H9 (cell line): ENCODE measurements at places on chromosomes 5 and 9.

DNA sequence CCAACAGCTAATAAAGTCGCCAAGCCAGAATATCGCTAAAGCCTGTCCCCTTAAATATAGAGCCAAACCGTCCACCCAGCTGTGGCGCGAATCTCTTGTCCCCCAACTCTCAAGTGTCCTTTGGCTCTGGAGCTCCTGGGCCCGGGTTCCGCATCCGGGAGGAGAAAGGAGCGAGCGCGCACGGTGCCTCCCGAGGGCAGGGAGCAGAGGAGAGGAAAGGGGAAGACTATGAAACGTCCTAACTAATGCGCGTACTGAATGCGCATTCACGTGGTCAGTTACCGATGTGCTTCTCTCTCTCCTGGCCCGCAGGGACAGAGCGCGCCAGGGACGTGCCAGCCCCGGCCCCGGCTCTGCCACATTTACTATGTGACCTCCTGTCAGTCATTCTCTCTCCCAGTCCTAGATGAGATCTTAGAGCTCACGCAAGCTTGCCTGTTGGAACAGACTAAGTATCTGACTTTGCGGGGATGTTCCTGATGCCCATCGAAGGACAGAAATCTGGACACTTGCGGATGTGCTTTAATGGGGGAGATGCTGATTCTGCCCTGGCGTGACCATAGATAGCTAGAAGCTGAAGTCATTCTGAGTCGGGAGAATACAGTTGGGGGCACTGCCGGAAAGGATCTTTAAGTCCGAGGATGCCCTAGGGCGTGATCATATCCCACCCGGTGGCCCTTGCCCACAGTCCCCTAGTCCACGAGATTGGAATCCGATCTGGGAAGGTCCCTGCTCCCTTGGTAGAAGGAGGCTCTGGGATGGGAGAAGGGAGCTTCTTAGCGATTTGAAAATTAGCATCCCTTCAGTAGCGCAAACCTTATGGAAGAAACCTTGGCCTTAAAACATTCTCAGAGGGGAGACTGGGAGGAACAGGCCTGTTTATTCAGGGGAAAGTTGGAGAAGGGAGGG, 5.7 kb upstream of the EBF1 start:
- peak; percentile 56 for DNase-seq

DNA sequence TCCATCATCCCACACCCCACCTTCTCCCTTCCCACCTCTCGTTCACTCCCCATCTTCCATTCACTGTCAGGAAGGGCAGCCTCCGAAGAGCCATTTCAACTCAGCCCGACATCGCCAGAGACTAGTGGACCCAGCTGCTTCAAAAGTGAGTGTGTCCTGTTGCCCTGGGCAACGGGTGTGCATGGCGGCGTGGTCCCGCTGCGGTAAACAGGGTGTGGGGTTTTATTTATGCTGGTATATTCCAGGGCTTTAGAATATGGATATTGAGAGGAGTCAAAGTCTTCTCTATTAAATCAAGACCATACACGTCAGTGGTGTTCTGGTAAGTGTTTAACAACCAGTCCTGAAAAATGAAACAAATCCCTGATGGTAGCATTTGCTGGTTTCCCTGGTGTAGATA, 274.5 kb downstream of the MAST4 start:
- DNase-seq = no peak

- DNase-seq = no peak
Measured at GRCh38 chr9:137245450-137246421, 4.6 kb downstream of the TUBB4B start.

DNA sequence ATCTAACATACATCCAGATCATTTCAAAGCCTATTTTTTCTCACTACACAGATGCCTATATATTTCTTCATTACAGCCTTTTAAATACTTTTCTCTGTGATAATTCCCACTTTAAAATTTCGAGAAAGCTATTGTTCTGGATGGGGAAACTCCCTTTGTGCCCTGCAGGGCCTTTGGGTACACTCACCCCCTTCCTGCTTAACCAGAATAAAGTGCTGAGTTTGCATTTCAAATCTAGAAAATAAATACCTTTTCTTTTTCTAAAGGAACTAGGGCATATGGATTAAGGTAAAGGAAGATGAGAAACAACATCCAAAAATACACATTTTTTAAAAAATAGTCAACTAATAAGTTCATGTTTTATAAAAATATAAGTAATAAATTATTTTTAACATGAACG, 323.9 kb downstream of the ADGRV1 start:
- no peak for DNase-seq

DNA sequence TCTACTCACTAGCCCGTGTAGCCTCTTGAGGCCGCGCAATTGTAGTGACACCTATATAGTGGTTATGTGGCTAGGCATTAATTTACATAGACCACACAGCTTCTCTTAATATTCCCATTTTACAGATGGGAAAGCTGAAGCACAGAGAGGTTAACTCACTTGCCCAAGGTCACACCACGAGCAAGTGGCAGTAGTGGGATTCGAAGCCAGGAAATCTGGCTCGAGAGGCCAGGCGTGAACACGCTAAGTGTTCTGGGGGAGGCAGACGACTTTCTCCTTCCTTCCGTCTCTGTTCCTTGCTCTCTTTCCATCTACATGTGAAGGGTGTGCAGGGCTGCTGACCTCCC, 49.8 kb upstream of the IER5L start:
- no peak for DNase-seq

DNA sequence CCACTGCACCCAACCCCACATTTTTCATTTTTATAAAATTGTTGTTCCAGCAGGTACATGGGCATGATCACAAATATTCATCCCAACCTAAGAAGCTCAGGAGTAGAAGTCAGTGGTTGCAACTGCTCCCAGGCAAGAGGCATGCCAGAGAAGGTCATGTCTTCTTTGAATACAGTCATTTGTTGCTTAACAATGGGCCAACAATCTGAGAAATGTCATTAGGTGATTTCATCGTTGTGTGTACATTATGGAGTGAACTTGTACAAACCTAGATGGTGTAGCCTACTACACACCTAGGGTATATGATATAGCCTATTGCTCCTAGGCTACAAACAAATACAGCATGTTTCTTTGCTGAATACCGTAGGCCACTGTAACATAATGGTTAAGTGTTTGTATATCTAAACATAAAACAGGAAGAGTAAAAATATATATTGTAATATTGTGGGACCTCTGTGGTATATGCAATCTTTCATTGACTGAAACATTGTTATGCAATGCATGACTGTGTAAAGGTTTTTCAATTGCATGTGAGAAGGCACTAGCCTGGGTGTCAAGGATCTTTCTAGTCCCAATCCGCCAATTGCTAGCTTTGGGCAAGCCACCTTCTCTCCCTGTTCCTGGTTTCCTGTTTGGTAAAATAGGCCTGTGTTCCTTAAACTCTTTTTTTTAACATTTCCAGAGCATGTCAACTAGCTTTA, 27.6 kb downstream of the ATP10B start:
- DNase-seq = no peak

GRCh38 chr9:5513966-5514616, 3.8 kb downstream of the PDCD1LG2 start:
- no peak for DNase-seq

DNA sequence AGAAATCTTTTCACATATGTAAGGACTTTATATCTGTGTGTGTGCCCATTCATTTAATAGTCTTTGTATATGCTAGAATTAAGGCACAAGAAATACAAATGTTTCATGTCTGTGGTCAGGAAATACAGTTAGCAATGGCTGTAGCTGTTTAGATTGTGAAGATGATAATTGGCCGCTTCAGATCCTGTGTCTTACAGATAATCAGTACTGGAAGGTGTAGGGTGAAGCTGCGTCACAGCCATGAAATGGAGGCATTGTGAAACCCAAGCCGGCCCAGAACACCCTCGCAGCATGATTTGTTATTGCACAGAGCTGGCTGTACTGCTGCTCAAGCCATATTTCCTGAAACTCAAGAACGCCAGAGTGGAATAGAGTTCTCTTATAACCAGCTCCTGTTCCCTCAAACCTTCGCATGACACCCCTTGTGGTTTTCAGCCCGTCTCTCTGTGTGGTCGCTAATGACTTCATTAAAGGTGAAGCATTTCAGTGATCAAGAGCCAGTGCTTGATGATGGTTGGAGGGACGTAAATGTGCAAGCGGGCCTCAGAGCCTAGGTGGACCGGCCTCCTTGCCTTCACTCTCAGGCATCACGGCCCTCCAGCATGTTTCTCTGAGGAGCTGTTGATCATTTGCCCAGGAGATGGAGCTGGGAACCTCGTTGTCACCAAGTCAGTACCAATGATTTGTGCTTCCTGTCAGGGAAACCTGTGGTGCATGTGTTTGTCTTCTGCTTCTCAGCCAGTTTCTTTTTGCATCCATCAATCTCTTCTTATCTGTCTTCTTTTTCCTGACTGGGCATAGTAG, 80.1 kb downstream of the F2RL2 start:
- DNase-seq = no peak

- DNase-seq = no peak
Measured at GRCh38 chr5:68458416-68459021, 243.0 kb downstream of the PIK3R1 start.

- DNase-seq = no peak
Measured at GRCh38 chr9:11319538-11319937, 706.7 kb upstream of the PTPRD start.

DNA sequence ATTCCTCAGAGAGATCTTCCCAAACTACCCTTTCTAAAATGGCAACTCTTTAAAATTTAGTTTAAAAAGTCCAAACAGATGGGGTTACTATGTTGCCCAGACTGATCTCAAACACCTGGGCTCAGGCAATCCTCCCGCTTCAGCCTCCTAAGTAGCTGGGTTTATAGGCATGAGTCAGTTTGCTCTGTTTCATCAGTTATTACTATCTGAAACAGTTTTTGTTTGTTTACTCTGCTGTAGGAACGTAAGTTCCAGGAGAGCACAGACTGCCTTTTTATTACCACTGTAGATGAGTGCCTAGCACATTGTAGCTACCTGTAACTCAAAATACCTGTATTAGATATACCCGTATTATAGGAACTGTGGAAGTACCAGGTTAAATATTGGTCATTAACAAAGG, 89.4 kb downstream of the UHRF2 start:
- DNase-seq = no peak

DNA sequence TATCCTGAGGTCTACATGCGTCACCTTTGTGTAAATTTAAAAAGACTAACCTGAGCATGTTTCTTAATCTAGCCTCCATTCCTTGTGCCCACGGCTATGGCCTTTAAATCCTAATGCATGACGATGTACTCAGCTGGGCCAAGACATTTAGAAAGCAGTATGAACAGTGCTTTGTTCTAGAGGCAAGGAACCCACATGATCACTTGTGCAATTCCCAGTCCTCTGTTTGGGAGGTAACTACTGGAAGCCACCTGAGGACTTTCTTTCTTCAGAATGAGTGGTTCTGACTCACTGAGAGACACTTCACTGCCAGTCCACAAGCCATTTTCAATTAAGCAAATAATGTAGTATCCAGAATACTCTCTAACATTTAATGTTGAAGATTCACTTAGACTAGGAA, 181.3 kb downstream of the RAB3C start:
- no peak for DNase-seq

DNA sequence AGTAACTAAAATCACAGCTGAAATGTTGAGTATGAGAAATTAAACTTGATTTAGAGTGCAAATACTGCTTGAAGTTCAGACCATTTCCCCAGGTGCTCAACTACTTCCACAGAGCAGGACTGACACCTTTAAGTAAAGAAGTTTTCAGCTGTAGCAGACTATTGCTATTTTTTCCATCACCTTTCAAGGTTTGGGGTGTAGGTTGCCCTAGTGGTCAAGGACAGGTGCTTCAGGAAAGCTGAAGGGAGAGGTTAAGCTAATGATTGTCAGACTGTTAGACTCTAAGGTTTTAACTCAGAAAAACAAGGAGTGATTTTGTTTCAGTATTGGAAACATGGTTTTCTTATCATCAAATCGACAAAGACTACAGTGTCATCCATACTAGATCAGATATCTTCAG, 162.1 kb downstream of the CCDC192 start:
- no peak for DNase-seq

GRCh38 chr5:134554319-134555222, 29.1 kb downstream of the JADE2 start:
- DNase-seq = no peak

DNA sequence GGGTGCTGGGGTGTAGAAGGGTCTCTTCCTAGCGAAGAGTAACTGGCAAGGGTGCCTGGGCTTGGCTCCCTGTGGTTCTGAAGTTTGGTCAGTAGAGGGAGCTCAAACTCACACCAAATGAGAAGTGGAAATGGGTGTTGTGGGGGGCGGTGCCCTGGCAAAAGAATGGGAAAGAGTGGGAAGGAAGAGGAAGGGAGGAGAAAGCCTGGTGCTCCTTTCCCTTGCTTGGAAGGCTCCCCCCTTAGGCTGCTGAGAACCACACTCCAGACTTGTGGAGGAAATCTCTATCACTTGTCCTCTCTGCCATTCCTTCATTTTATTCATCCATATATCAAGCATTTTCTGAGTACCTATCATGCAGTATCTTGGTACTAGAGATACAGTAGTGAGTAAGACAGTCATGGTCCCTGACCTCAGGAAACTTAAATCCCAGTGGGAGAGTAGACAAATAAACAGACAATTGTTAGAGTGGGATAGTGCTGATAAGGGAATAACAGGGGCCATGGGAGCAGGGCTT, 13.0 kb downstream of the SLC4A9 start:
- DNase-seq = peak; percentile 90

GRCh38 chr9:119365291-119366027, 3.8 kb downstream of the BRINP1 start:
- peak; percentile 87 for DNase-seq

- no peak for DNase-seq
Measured at GRCh38 chr5:179123491-179124272, 63.5 kb downstream of the ZNF354C start.

DNA sequence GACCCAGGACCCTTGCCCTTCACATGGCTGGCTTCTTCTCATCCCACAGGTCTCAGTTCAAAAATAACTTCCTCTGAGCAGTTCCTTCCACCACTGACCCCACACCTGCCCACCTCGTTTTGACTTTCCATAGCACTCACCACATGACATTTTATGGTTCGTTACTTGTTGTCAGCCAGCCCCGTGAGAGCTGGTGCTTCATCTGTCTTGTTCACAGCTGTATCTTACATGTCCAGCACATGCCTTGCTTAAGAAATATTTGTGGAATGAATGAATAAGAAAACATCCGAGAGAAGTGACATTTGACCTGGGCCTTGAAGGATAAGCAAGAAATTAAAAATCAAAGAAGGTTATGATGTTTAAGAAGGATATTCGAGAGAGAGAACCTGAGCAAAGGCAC, 193.9 kb downstream of the RFK start:
- no peak for DNase-seq

DNA sequence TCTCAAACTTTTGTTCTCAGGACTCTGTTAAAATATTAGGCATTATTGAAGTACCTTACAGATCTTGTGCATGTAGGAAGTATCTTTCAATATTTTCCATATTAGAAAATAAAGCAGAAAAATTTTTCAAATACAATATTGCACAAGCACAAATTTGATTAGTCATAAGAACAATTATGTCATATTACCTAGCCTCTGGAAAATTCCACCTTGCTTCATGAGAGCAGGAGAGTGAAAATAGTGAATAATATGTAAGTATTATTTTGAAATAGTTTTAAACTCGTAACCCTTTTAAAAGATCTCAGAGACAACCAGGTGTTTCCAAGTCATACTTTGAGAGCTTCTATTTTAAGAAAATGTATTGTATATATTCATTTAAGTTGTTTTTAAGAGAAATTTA, 1672.9 kb upstream of the ACO1 start:
- no peak for DNase-seq

- no peak for DNase-seq
Measured at GRCh38 chr5:7653046-7653445, 197.9 kb downstream of the CFAP90 start.
